ENCODE measurements at places on chromosomes 7 and 10.

DNA sequence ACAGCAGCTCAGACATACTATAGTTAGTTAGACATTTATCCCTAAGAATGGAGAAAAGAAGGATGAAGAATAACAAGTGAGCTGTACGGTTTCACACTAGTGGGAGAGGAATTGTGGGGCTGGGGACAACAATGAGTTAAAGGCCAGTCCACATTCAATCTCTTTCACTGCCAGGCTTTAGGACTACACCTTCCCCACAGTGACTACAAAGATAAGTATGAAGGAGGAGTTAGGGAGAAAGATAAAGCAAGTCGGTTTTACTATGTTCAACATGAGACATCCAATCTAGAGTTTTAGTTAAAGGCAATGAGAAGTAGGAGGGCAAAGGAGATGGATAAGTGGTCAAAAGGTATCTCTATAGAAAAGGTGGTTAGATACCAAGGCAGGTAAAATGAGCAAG lies 16.3 kb downstream of the ARHGAP12 start:
- DNase-seq: no peak

DNA sequence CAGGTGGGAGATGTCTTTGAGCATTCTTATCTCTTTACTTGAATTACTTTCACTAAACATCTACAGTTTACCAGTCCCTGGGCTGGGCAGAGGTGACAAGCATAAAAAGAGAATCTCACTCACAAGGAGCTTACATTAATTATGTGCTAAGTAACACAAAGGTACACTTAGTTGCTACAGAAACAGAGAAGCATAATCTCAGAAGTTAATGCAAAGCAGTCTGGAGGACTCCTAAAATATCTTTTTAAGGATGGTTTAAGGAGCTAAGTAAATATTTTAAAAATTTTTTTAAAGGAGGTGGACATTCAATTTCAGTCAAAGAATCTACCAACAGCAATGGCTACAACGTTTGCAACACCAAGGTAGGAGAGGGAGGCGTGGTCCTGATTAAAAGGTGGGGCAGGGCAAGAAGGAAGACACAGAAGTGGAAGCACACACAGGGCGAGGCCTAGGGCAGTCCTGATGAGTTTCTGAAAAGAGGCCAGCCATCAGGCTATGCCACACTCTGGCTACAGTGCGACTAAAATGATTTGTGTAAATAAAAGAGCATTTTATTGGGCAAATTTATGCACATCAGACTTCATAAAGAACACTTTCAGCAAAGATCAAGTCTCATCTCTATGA lies 5.3 kb downstream of the LARP4B start:
- no peak for DNase-seq

- DNase-seq: no peak
These were observed 378.2 kb upstream of the ZMIZ1 start for GRCh38 chr10:78690354-78691111.

GRCh38 chr7:138843632-138844580 lies 45.9 kb upstream of the ATP6V0A4 start:
- DNase-seq: no peak

DNA sequence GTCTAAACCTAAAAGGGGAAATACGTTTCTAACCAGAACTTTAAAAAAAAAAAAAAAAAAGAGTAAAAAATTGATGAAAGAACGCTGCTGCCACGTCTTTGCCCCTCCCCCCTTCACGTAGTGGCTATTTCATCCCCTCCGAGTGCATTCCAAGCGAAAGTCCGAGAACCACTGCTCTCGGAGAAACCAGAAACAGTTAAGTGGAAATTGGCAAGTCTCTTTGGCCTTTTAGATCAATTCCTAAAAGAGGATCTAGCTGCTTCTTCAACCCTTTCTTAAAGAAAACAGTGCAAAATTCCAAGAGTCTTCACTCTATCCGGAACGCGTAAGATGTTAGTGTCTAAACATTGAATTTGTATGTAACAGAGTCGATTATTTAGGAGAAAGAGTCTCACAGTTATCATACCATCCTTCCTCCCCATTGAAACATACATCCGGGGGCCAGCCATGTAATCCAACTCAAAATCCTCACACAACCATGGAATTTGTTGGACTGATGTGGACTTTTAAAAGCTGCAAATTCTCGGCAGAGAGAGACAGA lies 1.1 kb downstream of the P4HA1 start:
- DNase-seq: no peak

GRCh38 chr7:28879105-28879504 lies 79.0 kb downstream of the TRIL start:
- no peak for DNase-seq

GRCh38 chr7:25843467-25843866 lies 308.5 kb upstream of the NFE2L3 start:
- no peak for DNase-seq

DNA sequence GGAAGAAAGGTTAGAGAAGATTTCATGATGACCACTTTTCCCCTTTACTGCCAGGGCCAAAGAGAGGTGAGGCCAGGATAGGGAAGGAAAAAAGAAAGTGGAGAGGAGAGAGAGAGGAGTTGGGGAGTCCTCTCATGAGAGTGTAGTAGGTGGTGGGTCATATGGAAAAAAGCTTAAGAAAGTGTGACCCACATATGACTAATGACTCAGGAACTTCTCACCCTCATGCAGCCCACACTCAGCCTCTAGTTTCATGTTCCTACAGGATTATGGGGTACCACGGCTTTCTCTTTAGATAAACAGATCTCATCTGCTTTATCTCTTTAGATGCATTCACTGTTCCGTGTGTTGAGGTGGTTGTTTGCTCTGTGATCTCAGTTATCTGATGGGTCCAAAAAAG lies 462.5 kb upstream of the IGFBP3 start:
- no peak for DNase-seq

DNA sequence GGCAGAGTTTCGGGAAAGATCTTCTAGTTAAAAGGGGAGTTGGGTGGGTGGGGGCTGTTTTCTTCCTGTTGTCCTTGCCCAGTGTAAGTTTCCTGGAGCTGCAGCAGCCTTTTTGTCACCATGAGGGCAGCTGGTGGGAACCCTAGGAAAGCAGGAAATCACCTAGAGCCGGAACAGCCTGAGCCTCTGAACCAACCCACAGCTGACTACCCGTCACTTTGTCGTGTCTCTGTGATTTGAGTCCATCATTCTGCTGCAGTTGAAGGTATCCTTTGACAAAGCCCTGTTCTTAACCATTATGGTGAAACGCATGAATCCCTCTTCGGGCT lies 1.2 kb upstream of the C10orf143 start:
- DNase-seq: no peak

GRCh38 chr7:151934584-151934983 lies 21.7 kb upstream of the GALNTL5 start:
- DNase-seq: no peak

DNA sequence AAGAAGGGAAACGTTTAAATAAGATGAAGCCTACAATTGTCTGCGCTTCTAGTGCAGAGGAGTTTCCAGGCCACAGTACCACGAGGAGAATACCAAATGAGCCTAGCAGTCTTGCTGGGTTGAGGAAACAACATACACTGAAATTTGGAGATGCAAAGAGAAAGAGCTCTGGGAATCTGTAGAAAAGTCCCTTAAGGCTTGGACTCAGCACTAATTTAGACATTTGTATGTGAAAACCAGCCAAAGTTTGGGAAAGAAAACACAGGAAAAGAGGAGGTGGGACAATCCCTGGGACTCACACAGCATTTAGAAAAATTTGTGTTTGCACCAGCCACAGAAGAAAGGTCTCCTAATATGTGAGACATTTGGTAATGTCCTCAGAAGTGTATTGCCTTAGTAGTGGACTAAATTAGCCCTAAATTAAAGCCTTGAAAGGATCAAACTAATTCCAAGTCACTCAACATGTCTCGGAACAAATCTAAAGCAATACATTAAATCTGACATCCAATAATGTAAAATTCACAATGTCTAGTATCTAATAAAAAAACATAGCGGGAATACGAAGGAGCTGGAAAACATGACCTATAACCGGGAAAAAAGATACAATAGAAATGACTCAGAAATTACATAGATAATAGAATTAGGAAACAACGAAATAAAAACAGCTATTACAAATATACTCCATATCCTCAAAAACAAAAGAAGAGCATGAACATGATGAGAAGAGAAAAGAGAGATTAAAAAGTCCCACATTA lies 187.1 kb upstream of the NAMPT start:
- no peak for DNase-seq

- no peak for DNase-seq
These were observed 110.1 kb downstream of the JAZF1 start for GRCh38 chr7:28070297-28071055.

DNA sequence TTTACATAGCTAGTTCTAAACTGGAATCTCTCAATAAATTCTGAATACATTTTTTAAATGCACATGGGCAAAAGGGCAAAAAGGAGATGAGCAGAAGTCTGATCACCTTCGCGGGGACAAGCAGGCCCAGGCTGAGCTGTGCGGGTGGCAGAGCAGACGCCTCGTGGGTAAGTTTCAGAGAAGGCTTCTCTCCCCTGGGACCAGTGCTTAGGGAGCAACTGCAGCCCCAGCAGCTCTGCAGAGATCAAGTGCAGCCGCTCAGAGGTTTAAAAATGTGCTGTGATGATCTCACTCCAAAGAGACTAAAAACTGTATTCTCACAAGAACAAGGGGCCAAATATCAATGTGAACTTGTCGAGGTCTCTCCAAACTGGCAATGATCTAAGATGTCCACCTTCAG lies 264.3 kb upstream of the RNF32 start:
- no peak for DNase-seq

DNA sequence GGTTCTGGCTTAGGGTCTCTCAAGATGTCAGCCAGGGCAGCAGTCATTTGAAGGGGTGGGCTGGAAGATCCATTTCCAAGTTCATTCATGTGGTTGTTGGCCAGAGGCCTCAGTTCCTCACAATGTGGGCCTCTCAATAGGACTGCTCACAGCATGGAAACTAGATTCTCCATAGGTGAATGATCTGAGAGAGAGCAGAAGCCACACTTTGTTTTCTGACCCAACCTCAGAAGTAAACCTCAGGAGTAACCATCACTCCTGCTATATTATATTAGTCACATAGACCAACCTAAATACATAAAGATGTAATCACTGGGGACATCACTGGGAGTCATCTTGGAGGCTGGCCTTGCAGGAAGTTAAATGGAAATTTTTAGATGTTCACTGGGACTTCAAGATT lies 42.2 kb downstream of the GBF1 start:
- DNase-seq: no peak

- no peak for DNase-seq
These were observed 1.7 kb downstream of the NXPH1 start for GRCh38 chr7:8435095-8435494.

GRCh38 chr10:46233181-46233580 lies 53.6 kb upstream of the ANTXRL start:
- DNase-seq: no peak

DNA sequence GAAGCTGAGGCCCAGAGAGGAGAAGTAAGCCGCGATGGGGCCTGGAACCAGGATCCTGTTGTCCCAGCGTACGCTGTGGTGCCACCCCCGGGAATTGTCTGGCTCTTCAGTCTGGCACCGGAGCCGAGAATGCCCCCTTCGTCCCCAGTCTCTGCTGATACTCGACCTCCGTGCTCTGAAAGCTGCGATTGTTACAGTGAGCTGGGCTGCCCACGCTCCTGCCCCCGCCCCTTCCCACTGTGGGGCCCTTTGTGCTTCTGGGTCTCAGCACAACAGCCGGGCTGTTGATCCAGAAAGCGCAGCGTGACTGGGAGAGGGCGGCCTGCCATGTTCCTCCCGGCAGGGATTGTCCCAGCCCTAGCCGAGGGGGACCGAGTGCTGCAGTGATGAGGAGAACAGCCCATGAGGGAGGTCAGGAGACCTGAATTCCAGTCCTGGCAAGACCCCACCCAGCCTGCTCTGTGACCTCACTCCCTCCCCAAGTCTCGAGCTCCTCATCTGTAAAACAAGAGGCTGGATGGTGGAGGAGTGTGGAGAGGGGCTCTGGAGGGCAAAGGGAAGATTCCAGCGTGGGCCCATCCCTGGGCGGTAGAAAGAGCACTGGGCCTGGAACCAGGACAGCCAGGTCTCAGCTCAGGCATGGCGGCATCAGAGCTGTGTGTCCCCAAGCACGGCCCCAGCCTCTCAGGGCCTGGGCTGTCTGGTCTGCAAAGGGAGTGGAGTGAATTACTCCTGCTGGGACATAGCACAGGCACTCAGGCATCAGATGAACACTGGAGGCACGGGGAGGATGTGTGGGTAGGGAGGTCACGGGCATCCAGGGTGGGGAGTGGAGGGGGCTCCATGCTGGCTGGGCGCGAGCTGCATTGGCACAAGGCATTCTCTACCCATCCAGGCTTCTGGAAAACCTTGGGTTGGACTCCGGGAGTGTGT lies 43.6 kb downstream of the TSPAN15 start:
- no peak for DNase-seq

DNA sequence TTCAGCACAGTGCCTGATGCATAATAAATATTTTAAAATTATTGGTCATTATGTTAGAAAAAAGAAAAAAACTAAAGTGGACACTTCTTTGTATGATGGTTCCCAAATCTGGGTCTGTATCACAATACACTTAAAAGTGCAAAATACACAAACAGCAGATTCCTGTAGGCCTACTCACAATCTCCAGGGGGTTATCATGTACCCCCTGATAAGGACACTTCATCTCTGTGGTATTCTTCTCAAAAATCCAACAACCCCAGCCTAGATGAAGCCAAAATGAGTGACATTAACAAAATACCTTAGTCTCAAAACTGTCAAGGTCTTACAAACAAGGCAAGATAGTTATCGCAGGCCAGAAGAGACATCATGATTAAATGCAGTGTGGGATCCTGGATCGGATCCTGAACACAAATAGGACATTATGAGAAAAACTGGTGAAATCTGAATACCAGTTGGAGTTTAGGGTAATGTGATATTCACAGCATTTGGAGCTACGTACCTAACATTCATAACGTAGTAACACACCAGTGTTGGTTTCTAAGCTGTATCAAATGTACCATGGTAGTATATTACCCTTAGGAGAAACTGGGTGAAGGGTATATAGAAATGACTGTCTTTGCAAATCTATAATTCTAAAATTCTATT lies 45.2 kb downstream of the NSUN6 start:
- DNase-seq: no peak

DNA sequence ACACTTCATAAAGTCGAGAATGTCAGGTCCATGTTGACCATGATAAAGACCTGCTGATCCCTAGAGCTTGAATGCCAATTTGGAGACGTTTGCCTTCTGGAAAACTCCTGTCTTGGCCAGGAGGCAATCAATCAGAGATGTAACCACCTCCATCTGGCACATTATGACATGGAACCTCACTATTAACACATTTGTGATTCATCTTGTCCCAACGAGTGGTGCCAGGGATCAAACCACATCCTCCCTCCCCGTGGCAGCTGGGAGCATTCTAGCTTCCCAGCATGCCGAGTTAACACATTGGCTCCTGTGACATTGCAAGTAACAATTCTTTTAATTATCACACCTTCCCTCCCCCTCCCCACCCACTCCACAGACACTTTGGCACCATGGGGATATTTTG lies 84.0 kb upstream of the PPP1R17 start:
- DNase-seq: no peak

GRCh38 chr10:84659027-84659426 lies 330.6 kb downstream of the CCSER2 start:
- DNase-seq: no peak

DNA sequence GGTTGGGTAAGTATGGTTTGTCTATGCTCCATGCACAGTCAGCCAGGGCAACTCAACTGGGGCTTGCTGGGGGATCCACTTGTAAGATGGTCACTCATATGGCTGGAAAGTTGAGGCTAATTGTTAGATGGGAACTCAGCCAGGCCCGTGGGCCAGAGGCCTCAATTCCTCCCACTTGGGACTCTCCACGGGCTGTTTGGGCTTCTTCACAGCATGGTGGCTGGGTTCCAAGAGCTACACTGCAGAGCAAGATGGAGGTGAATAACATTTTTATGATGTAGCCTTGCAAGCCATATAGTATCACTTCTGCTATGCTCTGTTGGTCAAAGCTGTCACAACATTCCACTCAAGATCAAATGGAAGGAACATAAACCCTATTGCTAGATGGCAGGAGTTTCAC lies 39.2 kb downstream of the ELMO1 start:
- no peak for DNase-seq
